ENCODE measurements at places on chromosomes 1 and 21.
A peak's percentile ranks its signal among the peaks of the same experiment; 100 is the strongest.

DNA sequence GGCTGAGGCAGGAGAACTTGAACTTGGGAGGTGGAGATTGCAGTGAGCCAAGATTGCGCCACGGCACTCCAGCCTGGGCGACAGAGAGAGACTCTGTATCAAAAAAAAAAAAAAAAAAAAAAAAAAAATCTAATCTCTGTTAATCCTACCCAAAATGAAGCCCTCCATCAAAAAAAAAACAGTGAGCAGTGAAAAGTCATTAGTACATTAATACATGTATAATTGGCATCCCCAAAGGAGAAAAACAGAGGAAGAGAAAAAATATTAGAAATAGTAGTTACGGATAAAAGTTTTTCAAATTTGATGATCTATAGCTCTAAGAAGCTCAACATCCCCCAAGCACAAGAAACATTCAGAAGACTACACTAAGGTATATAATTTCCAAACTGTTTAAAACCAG is 71.6 kb downstream of the TRIM33 start:
- peaks cover 16% of the 10 kb centered on the region for H3K4me1 ChIP-seq
- no peak for DNase-seq

DNA sequence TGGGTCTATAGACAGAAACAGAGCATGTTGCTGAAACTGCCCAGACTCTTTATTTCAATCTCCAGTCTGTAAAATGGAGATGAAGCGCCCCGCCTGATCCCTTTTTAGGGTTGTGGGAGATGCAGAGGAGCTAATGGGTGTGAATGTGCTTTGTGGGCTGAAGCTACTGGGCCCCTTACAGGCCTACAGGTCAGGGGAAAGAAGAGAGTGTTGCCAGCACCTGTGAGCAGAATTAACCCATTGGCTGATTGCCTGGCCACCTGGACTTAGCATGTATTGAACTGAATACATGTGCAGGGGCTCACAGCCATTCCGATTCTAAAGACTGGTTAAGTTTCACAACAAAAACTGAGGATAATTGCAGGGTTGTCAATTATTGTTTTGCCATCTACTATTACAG is 13.9 kb upstream of the ATF3 start:
- peaks cover 18% of the 10 kb centered on the region for H3K27me3 ChIP-seq
- no peak overlapping the region for H3K27ac ChIP-seq

GRCh38 chr1:164733070-164733469 is 174.1 kb downstream of the PBX1 start:
- H3K36me3 ChIP-seq: no peaks in the 10 kb centered on the region
- H3K27ac ChIP-seq: no peak overlapping the region
- H3K4me1 ChIP-seq: no peaks in the 10 kb centered on the region
- H3K27me3 ChIP-seq: no peaks in the 10 kb centered on the region

DNA sequence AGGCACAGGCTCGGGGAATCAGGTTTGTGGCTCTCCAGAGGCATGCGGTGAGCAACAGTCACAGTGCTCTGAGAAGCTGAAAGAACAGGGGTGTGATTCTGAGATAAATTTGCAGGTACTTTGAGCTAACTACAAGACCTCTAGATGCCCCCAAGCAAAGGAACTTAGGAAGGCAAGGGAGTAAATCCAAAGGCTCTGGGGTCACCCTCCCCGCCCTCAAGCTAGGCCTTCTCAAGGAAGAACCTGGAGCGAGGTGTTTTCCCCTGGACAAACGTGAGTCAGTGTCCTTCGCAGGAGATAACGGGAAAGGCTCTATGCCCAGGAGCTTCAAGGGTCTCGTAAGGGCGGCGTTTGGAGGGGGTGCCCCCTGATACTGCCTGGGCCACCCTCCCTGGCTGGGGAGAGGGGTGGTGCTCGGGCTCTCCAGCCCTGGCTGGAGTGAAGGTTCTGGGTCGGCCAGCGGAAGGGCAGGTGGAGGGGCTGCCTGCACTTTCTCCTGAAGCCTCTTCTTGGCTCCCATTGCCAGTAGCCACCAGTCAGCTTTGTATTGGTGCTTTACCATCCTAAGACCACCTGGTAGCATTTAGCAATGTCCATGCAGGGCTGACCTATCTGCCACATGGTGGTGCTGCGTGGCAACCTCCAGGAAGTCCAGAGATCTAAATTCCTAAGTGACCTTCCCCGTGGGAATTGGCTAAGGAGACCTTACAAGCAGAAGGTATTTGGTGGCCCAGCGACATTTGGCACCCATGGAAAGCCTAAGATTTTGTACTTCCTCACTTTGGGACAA is 44.0 kb downstream of the GPR161 start:
- no peaks in the 10 kb centered on the region for H3K4me1 ChIP-seq
- H3K36me3 ChIP-seq: no peaks in the 10 kb centered on the region
- H3K4me3 ChIP-seq: no peak overlapping the region
- no peak for DNase-seq

DNA sequence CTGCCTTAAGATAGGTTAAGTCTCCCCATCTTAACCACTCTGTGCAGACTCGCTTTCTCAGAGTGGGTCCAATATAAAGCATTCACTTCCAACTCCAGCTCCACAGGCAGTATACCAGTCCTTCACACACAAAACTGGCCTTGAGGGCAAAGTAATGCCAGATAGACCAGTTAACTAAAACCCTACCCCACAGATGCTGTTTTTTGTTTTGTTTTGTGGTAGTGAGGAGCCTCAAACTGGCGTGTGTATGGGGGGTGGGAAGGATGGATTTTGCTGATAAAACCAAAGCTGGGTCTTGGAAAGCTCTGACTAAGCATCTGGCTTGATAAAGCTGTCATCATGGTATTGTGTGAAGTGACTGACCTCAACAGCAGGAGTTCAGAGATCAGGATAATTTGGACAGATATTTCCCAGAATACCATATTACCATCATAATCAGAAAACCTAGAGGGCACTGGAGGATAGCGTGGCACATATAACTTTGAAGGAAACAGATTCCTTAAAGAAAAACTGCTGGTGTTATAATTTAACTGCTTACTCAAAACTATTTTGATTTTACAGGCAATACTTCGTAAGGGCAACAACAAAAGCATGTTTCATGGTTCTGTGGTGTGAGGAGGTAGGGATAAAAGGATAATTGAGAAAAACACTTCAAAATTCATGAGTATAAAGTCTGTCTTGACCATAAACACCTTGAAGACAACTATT is 29.6 kb upstream of the CPLANE2 start:
- H3K4me1 ChIP-seq: peaks cover 4% of the 10 kb centered on the region
- H3K27ac ChIP-seq: no peak overlapping the region
- no peaks in the 10 kb centered on the region for H3K27me3 ChIP-seq
- no peak for DNase-seq

- H3K4me1 ChIP-seq: peaks cover 22% of the 10 kb centered on the region
- H3K27me3 ChIP-seq: peaks cover 6% of the 10 kb centered on the region
- DNase-seq: peak; percentile 12
- H3K4me3 ChIP-seq: peak overlapping the region; percentile 84
- no peaks in the 10 kb centered on the region for H3K36me3 ChIP-seq
- H3K27ac ChIP-seq: peak overlapping the region; percentile 78
Observed at GRCh38 chr21:42496839-42497202, 797 bp upstream of the RSPH1 start.

GRCh38 chr1:195241066-195241465 is 1367.2 kb downstream of the KCNT2 start:
- no peak overlapping the region for H3K27ac ChIP-seq
- H3K36me3 ChIP-seq: no peaks in the 10 kb centered on the region
- no peak for DNase-seq
- no peak overlapping the region for H3K4me3 ChIP-seq

DNA sequence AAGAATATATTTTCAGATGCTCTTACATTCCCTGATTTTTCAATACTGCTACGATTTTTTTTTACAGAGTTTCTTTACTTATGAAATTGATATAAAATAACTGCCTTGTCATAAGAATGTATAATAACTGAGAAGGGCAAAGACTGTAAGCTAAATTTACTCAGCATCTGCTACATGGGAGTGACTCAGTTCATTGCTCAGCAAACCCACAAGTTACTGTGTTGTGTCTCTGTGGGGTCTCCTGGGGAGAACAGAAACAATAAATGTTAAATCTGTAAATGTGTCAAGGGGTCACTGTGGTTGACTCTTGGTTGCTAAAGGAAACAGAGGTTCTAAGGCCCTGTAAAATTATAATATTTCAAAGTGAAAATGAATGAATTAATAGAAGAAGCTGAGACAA is 210.3 kb upstream of the CACYBP start:
- no peak for DNase-seq
- H3K36me3 ChIP-seq: no peaks in the 10 kb centered on the region
- no peak overlapping the region for H3K4me3 ChIP-seq
- H3K4me1 ChIP-seq: peaks cover 15% of the 10 kb centered on the region
- H3K27ac ChIP-seq: no peak overlapping the region
- H3K27me3 ChIP-seq: no peaks in the 10 kb centered on the region

DNA sequence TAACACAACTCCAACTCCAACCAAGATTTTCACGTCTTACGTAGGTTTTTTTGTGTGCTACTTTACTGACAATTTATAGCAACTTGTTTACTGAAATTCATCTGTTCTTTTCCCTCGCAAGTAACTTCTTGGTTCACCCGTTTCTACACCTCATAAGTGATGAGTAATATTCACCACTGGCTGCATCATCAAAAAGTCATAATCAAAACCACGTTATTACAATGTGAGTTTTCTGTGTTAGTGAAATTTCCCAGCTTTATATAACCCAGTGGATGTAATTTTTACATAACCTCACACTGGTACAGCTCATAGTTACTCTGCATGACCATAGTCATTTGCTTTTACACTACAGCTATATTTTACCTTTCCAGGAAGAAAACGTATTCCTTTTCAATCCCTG is 401.1 kb upstream of the LYPLAL1 start:
- no peaks in the 10 kb centered on the region for H3K4me1 ChIP-seq
- H3K36me3 ChIP-seq: no peaks in the 10 kb centered on the region
- no peak for DNase-seq
- H3K27ac ChIP-seq: no peak overlapping the region

GRCh38 chr21:25326181-25326580 is 281.1 kb downstream of the MRPL39 start:
- no peak overlapping the region for H3K27ac ChIP-seq
- H3K36me3 ChIP-seq: no peaks in the 10 kb centered on the region
- no peak overlapping the region for H3K4me3 ChIP-seq

DNA sequence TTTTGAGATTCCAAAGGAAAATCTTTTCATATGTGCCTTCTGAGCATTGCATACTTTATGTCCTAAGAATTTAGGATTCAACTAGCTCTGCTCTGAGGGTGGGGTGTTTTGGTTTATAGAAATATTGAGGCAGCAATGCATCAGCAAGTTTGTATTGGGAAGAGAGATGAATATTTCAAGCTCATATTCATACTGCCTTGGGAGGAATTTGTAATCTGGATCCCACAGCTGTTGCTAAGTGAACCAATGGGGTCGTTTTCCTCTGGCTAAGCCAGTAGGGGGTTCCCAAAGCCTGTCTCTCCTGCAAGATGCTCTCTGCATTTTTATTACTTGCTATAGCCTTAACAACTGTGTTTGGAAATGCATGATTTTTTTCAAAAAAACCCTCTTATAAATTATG is 130.6 kb downstream of the SNX7 start:
- H3K4me3 ChIP-seq: no peak overlapping the region
- no peak overlapping the region for H3K27ac ChIP-seq
- no peaks in the 10 kb centered on the region for H3K36me3 ChIP-seq
- H3K4me1 ChIP-seq: peaks cover 9% of the 10 kb centered on the region
- H3K27me3 ChIP-seq: peaks cover 5% of the 10 kb centered on the region
- no peak for DNase-seq

GRCh38 chr1:17120962-17121837 is 1.9 kb upstream of the PADI2 start:
- peaks cover 5% of the 10 kb centered on the region for H3K4me1 ChIP-seq
- no peak for DNase-seq
- H3K36me3 ChIP-seq: no peaks in the 10 kb centered on the region
- peaks cover 41% of the 10 kb centered on the region for H3K27me3 ChIP-seq
- no peak overlapping the region for H3K4me3 ChIP-seq
- no peak overlapping the region for H3K27ac ChIP-seq

DNA sequence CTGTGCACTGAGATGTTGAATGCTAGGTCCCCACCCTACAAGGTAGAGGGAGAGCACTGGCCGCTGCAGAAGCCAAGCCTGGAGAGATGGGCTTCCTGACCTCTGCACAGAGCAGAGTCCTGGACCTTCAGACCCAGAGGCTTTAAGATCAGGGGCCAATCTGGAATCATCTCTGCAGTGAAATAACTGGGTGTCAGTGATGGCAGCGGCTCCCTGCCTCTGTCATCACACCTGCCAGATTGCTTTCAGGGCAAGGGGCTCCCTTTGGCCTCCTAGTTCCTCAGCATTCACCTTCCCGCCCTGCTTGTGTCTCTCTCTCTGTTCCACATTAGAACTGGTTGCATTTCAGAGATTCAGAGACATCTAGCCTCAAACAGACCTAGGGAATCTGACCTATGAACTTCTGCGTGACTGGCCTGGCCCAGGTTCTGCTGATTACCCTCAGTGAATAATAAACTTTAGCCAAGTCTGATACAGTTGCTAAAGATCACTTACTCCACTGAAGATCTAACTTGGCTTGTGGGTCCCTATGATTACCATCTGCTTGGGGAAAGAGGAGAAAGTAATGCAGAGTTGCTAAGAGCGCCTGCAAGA is 87.8 kb downstream of the ATP1A1 start:
- no peak overlapping the region for H3K4me3 ChIP-seq
- no peak for DNase-seq
- no peaks in the 10 kb centered on the region for H3K36me3 ChIP-seq
- peaks cover 7% of the 10 kb centered on the region for H3K27me3 ChIP-seq
- no peaks in the 10 kb centered on the region for H3K4me1 ChIP-seq

DNA sequence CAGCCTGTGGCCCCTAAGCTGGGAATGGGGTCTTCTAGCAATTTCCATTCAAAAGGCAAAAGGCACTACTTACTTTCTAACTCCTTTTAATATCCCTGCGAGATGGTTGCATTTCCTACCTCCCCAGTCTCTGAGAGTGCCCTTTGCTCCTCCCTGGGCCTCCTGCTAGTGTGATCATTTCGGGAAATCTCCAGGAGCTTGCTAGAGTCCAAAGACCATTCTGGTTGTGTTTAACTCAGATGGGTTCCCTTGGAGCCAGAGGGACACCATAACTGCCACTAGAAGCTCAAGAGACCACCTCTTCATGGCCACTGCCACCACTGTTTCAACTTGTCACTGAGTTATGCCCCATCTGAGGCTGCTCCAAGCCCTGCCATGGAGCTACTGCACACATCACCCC is 34.4 kb upstream of the CYP4B1 start:
- no peaks in the 10 kb centered on the region for H3K36me3 ChIP-seq
- H3K4me1 ChIP-seq: no peaks in the 10 kb centered on the region
- H3K27ac ChIP-seq: no peak overlapping the region
- no peak overlapping the region for H3K4me3 ChIP-seq
- peaks cover 22% of the 10 kb centered on the region for H3K27me3 ChIP-seq

GRCh38 chr1:9352377-9353134 is 59.9 kb downstream of the SPSB1 start:
- H3K27ac ChIP-seq: no peak overlapping the region
- no peaks in the 10 kb centered on the region for H3K4me1 ChIP-seq
- no peaks in the 10 kb centered on the region for H3K36me3 ChIP-seq
- H3K27me3 ChIP-seq: no peaks in the 10 kb centered on the region

All from activated CD4-positive, alpha-beta T cell treated with anti-CD3 and anti-CD28 coated beads, Interleukin-2, amount 10 ng/mL, durations not matched to agents 7 days and 5 days (primary cell).